ENCODE measurements at places on chromosomes 3 and 15.

GRCh38 chr15:73626072-73626471 lies 7.1 kb downstream of the NPTN start:
- DNase-seq: no peak

DNA sequence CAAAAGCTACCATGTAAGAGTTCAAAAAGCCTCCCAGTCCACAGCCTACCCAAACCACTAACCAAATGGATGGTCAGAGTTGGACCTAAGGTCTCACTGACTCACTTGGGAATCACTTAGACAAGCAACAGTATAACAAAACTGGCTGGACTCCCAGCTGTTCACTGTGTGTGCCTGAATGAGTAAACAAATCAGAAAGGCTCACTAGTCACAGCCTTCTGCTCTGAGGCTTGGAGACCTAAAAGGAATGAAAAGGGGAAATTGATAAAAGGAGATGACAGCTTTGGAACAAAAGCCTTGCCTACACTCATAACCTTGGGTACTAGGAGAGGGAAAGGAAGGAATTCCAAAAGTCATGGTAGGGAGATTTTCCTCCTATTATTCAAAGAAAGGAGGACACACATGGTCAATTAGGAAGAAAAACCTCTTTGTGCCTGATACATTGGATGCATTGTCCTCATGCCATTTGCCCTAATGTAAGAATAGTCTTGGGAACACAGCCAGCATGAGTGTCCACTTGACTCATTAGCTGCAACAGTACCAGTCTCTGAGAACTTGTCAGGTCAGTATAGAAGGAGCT lies 92.3 kb downstream of the FRMD5 start:
- no peak for DNase-seq

DNA sequence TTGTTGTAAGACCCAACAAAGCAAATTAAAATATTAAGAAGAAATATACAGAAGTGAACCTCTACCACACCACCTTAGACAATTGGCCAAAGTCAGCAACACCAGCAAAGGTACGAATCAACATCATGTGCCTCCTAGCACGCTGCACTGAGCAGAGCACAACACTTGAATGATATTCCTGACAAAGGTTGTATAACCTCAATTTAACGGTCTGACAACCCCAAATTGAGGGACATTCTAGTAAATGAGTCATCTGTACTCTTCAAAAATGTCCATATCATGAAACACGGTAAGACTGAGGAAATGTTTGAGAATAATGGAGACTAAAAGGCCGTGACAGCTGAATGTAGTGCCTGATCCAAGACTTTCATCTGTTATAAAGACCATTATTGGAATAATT lies 41.3 kb upstream of the TNFSF10 start:
- no peak for DNase-seq

DNA sequence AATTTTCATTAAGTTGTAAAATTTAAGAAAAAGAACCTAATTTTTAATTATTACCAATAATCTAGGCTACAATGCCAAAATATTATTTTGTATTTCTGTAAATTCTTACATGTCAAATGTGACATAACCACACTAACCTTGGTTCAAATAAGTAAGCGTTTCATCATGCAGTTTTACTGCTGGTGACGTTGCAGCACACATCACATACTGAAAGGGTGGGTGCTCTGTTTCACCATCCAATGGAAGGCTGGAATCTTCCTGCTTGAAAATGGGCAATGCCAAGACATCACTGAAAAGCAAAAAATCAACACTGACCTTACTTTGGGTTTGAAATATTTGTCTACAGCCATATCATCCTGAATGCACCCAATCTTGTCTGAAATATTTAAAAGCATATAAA lies 14.8 kb downstream of the UBP1 start:
- no peak for DNase-seq

GRCh38 chr3:104961851-104962250 lies 404.9 kb upstream of the ALCAM start:
- DNase-seq: no peak

DNA sequence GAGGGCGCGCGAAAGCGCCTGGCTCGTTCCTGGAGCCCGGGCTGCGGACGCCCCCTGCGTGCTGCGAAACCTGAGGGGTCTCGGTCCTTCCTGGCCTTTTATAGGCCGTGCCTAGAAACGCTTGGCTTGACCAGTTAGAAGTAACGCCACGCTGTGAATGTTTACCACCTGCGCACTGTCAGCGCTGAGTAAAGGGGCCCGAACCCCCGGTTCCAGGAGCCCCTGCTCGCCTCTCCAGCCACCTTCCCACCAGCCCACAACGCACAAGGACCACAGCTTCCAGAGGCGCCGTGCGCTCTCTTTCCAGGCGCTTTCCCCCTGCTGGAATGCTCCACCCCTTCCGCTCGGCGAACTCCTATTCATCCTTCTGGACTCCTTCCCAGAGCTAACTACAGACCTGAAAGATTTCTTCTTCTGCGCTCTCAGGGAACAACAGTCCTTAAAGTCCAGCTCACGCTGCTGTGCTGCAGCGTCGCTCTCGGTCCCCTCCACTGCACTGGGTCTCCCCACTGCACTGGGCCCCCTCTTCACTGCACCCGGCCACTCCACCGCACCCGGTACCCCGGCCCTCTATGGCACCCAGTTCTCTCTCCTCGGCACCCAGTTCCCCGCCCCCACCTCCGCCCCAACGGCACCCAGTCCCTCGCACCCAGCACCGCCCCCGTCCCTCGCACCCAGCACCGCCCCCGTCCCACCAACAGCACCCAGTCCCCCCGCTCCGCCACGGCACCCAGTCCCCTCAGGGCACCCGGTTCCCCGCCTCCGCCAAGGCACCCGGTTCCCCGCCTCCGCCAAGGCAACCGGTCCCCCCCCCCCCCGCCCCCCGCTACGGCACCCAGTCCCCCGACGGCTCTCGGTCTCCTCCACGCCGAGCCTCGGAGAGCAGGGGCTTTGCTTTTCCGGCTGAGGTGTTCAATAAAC lies 69.8 kb downstream of the SQOR start:
- no peak for DNase-seq

DNA sequence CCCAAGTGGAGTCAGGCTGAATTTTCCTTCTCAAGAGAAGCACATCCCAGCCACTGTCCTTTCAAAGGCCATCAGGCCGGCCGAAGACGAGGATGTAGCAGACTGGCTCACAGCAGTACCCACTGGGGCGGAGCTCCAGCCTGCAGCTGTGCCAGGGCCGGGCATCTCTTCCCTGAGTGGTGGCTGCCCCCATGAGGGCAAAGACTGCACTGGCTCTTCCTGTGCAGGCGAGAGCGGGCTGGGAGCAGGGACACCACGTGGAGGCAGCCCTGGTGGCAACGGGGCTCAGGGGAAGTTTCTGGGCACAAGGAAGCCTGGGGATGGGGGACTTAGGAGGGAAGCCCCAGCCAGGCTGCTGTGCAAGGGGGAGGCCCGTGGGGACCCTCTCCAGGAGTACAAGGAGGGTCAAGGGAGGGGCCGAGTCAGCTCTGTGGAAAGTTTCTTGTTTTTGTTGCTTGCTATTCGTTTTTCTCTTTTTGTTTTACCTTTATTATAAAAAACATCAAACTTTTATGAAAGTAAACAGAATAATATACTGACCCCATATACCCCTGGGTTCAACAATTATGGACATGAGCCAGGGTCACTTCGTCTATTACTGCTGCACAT lies 66.1 kb downstream of the RPN1 start:
- peak; percentile 81 for DNase-seq

- no peak for DNase-seq
These were observed 583.8 kb downstream of the FOXP1 start for GRCh38 chr3:70999730-71000129.
